NCI-H2029 treated with DMSO at 0.1 percent for 48 hours (cell line): ENCODE measurements at places on chromosomes 4 and X.

- DNase-seq: no peak
These were observed 5.3 kb downstream of the NAT8L start for GRCh38 chr4:2064276-2064991.

DNA sequence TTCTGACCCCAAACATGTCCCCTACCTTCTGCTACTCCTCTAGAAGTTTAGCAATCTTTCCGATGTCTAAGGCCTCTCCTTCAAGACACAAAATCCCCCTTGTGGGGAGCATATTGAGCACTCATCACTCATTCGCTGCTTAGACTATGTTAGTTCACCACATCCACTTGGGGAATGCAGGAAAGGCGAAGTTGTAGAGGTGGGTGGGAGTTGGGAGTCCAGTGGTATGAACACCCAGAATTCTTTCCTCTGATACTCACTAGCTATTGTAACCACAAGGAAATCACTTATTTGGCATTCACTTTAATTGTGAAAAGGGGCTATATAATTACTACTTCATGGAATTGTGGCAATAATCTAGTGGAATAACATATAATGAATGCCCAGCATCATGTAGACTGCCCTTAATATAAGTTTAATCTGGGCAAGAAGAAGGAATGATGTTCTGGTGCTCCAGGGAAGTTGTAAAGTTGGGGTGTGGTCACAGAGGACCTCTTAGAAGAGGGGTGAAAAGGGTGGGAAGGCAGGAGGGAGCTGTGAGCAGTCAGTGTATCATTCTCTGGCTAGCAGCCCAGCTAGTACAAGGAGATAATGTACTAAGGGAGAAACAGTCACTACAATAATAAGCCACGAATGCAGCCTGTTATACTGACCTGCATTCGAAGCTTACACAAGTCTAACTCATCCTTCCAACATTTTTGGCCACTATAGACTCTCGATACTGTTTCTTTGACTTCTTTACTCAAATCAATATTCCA, 468.2 kb upstream of the DIPK2B start:
- no peak for DNase-seq

DNA sequence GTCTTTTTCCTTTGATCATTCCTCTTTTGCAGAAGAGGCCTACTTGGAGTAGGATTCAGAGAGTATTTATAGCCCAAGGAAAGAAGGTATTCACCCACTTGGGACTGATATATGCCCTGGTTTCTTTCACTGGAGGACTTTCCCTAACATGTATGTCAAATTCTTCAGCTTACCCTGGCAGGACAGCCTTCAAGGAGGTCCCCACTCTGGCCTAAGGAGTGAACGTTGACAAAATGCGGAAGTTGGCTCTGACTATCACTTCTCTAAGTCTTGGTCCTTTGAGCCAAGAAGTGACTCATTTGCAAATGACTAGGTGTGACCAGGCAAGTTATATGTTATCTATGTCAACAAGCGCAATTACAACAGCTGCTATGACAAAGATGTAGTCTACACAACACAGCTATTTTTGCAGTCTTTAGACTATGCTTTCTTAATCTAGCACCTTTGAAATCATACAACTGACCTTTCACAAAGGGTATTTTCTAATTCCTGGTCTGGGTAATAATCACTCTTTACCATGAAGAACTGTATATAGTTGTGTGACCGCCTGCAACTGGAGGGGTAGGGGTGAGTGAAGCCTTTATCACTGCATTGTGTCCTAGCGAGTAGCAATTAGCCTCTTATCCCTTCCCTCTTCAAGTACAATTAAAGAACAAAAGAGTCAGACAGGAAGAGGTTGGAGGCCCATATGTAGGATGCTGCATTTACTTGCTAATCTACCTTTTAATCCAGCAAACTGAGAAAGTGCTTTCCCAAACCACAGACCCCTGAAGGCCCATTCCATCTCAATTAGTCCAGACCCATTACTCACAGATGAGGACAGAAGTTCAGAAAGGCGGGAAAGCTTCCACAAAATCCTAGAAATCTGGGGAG, 50.1 kb downstream of the RASGEF1B start:
- DNase-seq: peak; percentile 33

DNA sequence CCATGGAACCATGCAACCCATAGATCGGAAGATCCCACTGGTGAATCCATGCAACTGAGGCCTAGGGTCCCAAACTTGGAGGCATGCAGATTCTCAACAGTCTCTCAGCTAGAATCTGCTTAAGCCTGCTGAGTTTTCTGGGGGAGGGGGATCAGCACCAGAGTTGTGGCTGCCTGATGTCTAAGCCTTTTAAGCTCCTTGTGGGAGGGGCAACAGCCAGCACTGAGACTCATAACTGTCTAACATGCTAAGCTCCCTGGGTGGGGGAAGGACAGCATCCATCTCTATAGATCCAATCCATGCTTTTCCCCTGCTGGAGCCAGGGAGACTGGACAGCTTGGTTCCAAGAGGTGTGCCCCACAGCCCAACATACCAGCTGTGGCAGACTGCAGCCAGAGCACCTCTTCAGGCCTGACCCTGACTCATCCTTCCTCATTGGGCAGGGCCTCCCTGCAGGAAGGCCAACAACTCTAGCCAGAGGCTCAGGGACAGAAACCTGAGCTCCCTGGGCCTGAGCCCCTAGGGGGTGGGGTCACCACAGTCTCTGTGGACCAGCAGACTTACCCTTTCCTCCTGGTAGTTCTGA, 300.1 kb upstream of the SLC7A11 start:
- DNase-seq: no peak

DNA sequence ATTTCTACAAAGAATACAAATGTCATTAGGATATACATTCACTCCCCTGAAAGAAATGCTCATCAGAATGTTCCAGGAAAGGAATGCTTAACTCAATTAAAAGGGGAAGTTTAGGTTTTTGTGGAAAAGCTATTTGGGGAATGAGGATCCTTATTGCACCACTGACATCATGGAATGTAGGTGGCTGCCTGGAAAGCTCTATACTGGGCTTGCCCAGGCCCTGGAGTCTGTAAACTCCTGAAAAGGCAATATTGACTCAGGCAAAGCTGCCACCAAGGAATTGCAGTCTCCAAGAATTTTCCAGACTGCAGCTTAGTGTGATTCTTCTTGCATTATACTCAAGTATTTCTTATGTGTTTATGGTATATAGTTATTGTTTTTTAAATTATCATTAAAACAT, 15.7 kb downstream of the DAPP1 start:
- DNase-seq: no peak
